Activated CD4-positive, alpha-beta memory T cell treated with anti-CD3 and anti-CD28 coated beads, Interleukin-2, amount 10 ng/mL, durations not matched to agents 7 days and 5 days (primary cell): ENCODE measurements at places on chromosomes 4 and X. TPM values are rescaled to one million over a fixed set of nuclear protein-coding genes. Genes with fewer than 3 reads are reported as not detected.

The CHRDL1 gene
- not detected for total RNA-seq

GRCh38 chr4:127505203-127505602, 127.6 kb upstream of the INTU start:
- no peaks in the 10 kb centered on the region for H3K36me3 ChIP-seq
- H3K4me1 ChIP-seq: no peaks in the 10 kb centered on the region
- no peak overlapping the region for H3K4me3 ChIP-seq
- H3K27ac ChIP-seq: no peak overlapping the region
- no peak for DNase-seq

GRCh38 chr4:35925806-35926205, 318.5 kb downstream of the ARAP2 start:
- no peaks in the 10 kb centered on the region for H3K4me1 ChIP-seq
- no peaks in the 10 kb centered on the region for H3K36me3 ChIP-seq
- H3K27ac ChIP-seq: no peak overlapping the region
- H3K4me3 ChIP-seq: no peak overlapping the region

DNA sequence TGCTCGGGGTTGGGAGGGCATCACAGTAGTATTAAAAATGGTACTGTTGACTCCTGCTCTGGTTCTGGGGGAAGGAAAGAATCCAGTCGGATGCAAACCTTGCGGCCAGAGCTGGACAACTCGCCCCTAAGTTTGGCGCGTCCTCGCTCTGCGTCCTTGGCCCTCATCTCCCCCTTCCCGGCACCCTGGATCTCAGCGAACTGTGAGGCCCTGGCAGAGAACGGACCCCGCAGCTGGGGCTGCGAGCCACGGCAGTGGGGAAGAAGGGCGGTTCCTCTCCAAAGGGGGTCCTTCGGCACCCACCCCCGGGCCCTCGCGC, 14.0 kb downstream of the ARHGEF6 start:
- H3K27me3 ChIP-seq: no peaks in the 10 kb centered on the region
- H3K4me1 ChIP-seq: peaks cover 62% of the 10 kb centered on the region
- DNase-seq: no peak
- peak overlapping the region; percentile 72 for H3K4me3 ChIP-seq
- peaks cover 24% of the 10 kb centered on the region for H3K36me3 ChIP-seq
- H3K27ac ChIP-seq: peak overlapping the region; percentile 61

- H3K27ac ChIP-seq: no peak overlapping the region
- H3K36me3 ChIP-seq: no peaks in the 10 kb centered on the region
- H3K27me3 ChIP-seq: no peaks in the 10 kb centered on the region
- no peak for DNase-seq
- no peak overlapping the region for H3K4me3 ChIP-seq
Measured at GRCh38 chrX:84240848-84241565, 53.0 kb upstream of the RPS6KA6 start.

DNA sequence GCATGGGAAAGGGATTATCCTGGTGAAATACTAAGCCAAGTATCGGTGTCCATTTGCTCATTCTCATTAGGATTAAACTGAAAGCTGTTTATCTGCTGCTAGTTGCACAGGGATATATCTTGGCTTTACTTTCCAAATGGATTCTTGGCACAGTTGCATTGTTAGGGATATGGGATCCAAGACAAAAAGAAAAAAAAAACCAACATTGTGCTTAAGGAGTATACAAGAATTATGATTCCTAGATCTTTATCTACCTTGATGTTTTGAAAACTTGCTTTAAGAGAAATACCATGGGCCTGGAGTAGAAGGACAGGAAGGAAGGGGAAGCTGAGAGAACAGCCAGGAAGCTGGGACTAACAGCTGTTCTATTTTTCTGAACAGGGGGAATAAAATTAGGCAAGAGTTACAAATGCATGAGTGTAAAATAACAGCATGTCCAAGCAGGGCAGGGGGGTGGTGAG, 107.6 kb downstream of the ATXN3L start:
- no peaks in the 10 kb centered on the region for H3K36me3 ChIP-seq
- no peaks in the 10 kb centered on the region for H3K4me1 ChIP-seq
- no peak for DNase-seq
- no peaks in the 10 kb centered on the region for H3K27me3 ChIP-seq
- no peak overlapping the region for H3K27ac ChIP-seq
- no peak overlapping the region for H3K4me3 ChIP-seq

- H3K27ac ChIP-seq: no peak within 1 kb of the TSS
- no peak within 1 kb of the TSS for H3K4me3 ChIP-seq
- peak; percentile 42 for DNase-seq
- peaks cover 41% of the 10 kb centered on the region for H3K27me3 ChIP-seq
- H3K36me3 ChIP-seq: no peaks in the 10 kb centered on the region
Measured at GRCh38 chr4:56681158-56681852, at the start of gene HOPX. Gene HOPX (minus strand): TSS chr4:56681296. CDS start chr4:56657816, 23,480 bp downstream.

DNA sequence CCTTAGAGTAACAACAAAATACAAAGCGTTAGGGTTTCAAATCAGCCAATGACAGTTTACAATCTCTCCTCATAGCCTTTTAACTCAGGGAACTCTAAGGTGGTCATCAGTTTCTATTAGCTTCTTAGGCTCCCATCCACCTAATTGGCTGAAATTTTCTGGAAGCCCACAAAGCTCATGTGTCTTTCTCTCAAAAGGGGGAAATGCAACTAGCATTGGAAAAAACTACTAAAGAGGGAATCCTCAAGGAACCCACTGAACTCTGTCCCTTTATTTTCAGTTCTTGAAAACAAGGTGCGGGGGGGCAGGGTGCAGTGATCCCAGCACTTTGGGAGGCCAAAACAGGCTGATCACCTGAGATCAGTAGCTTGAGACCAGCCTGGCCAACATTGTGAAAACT, 56.4 kb downstream of the PDGFC start:
- H3K4me3 ChIP-seq: no peak overlapping the region
- no peaks in the 10 kb centered on the region for H3K27me3 ChIP-seq
- no peaks in the 10 kb centered on the region for H3K36me3 ChIP-seq
- no peak for DNase-seq
- H3K27ac ChIP-seq: no peak overlapping the region

GRCh38 chr4:145619639-145619996, 433 bp downstream of the MMAA start:
- H3K27me3 ChIP-seq: no peaks in the 10 kb centered on the region
- H3K36me3 ChIP-seq: peaks cover 26% of the 10 kb centered on the region
- DNase-seq: peak; percentile 68
- H3K4me1 ChIP-seq: peaks cover 45% of the 10 kb centered on the region
- peak overlapping the region; percentile 98 for H3K4me3 ChIP-seq
- peak overlapping the region; percentile 99 for H3K27ac ChIP-seq

DNA sequence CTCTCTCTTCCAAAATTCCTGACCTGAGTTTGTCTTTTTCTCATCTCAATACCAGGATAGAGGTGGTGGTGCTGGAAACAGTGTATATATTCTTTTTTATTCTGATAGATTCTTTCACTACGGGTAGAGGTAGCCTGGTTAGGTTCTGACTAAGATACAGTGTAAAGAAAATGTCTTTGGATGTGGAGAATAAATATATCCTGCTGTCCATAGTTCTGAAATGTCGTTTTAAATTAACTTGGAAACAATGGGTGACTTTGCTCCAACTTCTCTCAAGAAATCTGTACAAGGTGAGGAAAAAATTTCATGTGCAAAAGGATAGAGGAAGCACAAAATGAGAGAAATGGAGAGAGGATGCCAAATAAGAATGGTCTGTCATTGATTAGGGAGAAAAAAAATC, 546.1 kb downstream of the GBA3 start:
- H3K36me3 ChIP-seq: no peaks in the 10 kb centered on the region
- H3K4me1 ChIP-seq: no peaks in the 10 kb centered on the region
- no peaks in the 10 kb centered on the region for H3K27me3 ChIP-seq
- no peak overlapping the region for H3K27ac ChIP-seq

- H3K27ac ChIP-seq: no peak overlapping the region
- no peak for DNase-seq
- H3K4me3 ChIP-seq: no peak overlapping the region
Measured at GRCh38 chrX:47941423-47941822, 62.4 kb downstream of the ZNF182 start.

DNA sequence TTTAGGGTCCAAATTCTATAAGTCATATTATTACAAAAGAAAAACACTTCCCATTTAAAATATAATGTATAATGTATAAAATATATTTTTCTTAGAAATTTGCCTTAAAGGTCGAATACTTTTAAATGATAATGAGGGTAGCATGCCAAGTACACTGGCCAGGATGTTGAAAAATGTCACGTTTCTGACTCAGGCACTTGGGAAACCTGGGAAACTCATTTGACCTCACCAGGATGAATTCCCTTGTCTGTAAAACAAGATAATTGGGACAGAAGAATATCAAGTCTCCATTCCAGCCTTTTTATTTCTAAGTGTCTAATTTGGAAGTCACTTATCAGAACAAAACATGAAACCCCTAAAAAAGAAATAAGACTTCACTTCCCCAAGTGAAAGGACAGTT, 3.4 kb upstream of the SLC39A8 start:
- peaks cover 3% of the 10 kb centered on the region for H3K36me3 ChIP-seq
- peaks cover 12% of the 10 kb centered on the region for H3K4me1 ChIP-seq
- no peak overlapping the region for H3K27ac ChIP-seq
- H3K27me3 ChIP-seq: peaks cover 18% of the 10 kb centered on the region

DNA sequence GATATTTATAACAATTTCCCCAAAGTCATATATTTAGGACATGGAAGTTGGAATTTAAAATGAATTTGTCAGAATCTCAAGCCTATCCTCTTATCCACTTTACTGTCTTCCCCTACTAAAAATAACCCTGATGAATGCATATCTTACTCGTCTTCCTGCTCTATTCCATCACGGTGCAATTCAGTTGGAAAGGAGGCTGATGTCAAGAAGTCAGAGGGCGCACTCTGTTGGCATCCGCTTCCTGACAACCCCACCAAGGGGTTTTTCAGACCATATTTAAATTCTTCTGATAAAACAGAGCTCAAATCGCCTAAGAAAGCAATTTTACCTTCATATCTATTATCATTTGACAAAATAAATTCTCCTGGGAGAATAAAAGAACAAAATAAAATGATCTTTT, 233.5 kb downstream of the ARHGAP24 start:
- no peak overlapping the region for H3K27ac ChIP-seq
- DNase-seq: no peak
- H3K4me3 ChIP-seq: no peak overlapping the region
- no peaks in the 10 kb centered on the region for H3K4me1 ChIP-seq
- no peaks in the 10 kb centered on the region for H3K36me3 ChIP-seq
- no peaks in the 10 kb centered on the region for H3K27me3 ChIP-seq

DNA sequence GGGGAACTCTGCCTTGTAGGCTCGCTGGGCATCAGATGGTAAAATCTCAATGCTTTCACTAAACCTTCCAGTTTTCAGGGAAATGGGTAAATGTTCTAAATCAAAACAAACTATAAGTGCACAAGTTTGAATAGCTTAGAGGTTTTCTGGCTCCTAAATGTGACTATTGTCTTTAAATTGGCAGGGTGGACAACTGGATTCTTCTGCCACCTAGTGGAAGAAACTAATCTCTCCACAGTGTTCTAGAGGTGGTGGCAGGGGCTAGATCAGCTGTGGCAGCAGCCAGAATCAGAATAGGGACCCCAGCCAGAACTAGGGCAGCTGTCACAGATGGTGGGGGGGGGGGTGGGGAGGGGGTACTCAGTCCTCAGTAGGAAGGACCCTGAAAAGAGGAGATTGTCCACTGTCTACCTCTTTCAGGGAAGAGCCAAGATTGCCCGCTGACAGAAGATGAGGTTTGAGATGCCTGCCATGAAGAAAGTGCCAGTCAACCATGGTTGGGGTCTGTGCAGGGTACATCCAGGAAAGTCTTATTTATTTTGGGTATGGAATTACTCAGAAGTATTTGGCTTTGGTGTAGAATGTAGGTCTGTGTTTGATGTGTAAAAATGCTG, 201.4 kb downstream of the CCNG2 start:
- no peaks in the 10 kb centered on the region for H3K4me1 ChIP-seq
- H3K27ac ChIP-seq: no peak overlapping the region
- H3K4me3 ChIP-seq: no peak overlapping the region
- peaks cover 6% of the 10 kb centered on the region for H3K27me3 ChIP-seq
- no peaks in the 10 kb centered on the region for H3K36me3 ChIP-seq

GRCh38 chr4:71006203-71006907, 12.9 kb downstream of the DCK start:
- no peak for DNase-seq
- H3K4me1 ChIP-seq: peaks cover 77% of the 10 kb centered on the region
- no peaks in the 10 kb centered on the region for H3K27me3 ChIP-seq
- H3K36me3 ChIP-seq: peaks cover 61% of the 10 kb centered on the region
- H3K27ac ChIP-seq: peak overlapping the region; percentile 73
- H3K4me3 ChIP-seq: peak overlapping the region; percentile 62

The TRIM75 gene
- not detected for total RNA-seq

DNA sequence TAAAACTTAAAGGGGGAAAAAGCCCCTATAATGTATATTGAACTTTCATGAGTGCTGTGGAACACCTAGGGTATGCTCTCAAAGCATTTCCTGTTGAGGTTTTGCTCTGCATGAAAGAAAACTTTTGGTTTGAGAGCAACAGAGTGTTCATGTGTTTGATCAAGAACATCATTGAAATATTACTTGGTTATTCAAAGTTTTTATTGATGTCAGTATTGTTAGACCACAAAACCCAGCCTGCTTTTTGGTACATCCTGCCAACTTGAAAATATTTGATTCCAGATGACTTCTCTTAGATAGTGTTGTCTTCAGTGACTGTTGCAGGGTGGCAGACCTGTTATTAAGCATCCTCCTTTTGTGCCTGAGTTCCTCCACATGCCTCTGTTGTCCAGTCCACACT, 68.0 kb downstream of the N4BP2 start:
- H3K27me3 ChIP-seq: no peaks in the 10 kb centered on the region
- H3K4me1 ChIP-seq: peaks cover 26% of the 10 kb centered on the region
- peaks cover 13% of the 10 kb centered on the region for H3K36me3 ChIP-seq
- no peak for DNase-seq

- H3K4me1 ChIP-seq: no peaks in the 10 kb centered on the region
- H3K36me3 ChIP-seq: no peaks in the 10 kb centered on the region
- H3K27ac ChIP-seq: no peak overlapping the region
- H3K27me3 ChIP-seq: peaks cover 4% of the 10 kb centered on the region
- H3K4me3 ChIP-seq: no peak overlapping the region
- DNase-seq: no peak
Measured at GRCh38 chrX:21734175-21734574, 23.7 kb downstream of the SMPX start.

DNA sequence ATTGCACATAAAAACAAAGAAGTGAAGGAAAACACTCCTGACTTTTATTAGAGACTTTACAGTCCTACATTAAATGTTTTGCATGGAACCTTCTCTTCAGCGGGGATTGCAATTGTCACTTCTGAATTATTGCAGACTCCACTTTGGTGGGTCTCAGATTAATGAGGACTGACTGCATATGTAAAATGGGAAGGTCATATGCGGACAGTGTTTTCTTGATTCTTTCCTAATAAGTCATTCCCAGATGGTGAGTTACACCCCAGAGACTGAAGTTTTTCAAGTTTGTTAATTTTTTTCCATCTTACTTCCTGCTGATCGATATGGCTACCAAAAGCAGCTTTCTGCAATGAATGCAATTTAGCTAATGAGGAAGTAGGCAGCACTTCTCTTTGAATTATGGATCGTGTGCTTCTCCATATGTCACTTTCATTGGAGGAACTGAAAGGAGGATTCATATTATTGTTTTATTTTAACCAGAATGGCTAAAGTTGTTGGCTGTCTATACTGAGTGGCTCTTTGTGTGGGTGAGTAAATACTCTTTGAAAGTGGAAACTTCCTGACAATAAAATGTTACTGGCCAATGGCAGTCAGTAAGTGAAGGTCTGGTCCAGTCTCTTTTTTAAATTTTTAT, 119.3 kb upstream of the CLNK start:
- no peak overlapping the region for H3K4me3 ChIP-seq
- no peaks in the 10 kb centered on the region for H3K27me3 ChIP-seq
- no peaks in the 10 kb centered on the region for H3K4me1 ChIP-seq
- H3K27ac ChIP-seq: no peak overlapping the region
- no peaks in the 10 kb centered on the region for H3K36me3 ChIP-seq

- H3K27ac ChIP-seq: no peak overlapping the region
- H3K27me3 ChIP-seq: peaks cover 7% of the 10 kb centered on the region
- DNase-seq: no peak
- no peak overlapping the region for H3K4me3 ChIP-seq
Measured at GRCh38 chr4:23890369-23891063, 669 bp upstream of the PPARGC1A start.

The TIGD2 gene
- total RNA-seq: 4.7 TPM
